Activated naive CD4-positive, alpha-beta T cell (primary cell): ENCODE measurements at places on chromosomes 6 and 20.

DNA sequence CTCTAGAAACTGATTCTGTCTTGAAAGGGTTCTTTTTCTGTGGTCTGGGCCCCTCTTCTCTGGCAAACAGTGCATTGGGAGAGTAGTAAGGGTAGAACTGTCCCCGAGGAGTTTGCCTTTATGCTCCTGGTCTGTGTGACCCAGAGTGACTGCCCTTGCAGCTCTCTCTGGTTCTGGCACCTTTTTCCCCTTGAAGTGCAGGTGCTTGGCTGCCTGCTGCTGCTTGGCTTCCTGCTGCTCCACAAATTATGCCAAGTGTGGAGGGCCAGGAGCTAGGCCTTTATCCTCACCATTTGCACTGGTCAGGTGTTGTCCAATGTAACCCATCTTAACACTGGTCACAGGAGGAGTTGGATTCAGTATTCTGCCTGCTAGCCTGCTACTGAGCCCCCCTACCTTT, 11.2 kb downstream of the KIZ start:
- no peak for DNase-seq

DNA sequence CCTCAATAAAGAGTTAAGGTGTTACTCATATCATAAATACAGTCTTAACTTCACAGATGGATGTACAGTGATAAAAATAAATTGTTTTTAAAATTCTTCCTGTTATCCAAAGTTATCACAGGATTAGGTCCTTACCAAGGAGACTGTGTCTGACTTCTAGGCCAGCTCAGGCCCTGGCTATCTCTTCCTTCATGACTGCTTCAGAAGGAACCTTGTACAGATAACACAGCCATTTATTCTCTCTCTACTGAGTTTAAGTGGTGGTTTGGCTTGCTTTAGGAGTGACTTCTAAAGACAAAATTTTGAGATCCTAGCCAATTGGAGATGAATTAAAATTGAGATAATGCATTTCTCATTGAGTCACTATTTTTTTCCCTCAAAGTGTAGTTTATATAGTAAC, 40.8 kb upstream of the RNF182 start:
- no peak for DNase-seq

GRCh38 chr20:19252451-19253120, 40.1 kb downstream of the SLC24A3 start:
- no peak for DNase-seq

GRCh38 chr20:56762829-56763228, 133.7 kb downstream of the TFAP2C start:
- no peak for DNase-seq

DNA sequence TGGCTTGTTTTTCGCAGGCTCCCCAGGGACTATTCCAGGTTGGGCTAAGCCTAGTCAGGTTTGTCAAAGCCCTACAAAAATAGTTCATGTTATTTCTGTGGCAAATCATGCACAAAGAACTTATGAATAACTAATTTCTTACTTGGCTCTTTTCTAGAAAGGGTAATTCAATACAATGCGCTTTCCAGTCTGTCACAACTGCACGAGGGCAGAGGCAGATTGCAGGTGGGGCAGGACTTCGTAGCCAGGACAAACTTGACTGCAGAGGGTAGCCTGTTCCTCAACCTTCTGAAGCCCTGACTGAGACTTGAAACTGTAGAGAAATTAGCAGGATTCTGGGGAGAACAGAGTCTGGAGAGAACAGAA, 253.5 kb downstream of the QKI start:
- no peak for DNase-seq

DNA sequence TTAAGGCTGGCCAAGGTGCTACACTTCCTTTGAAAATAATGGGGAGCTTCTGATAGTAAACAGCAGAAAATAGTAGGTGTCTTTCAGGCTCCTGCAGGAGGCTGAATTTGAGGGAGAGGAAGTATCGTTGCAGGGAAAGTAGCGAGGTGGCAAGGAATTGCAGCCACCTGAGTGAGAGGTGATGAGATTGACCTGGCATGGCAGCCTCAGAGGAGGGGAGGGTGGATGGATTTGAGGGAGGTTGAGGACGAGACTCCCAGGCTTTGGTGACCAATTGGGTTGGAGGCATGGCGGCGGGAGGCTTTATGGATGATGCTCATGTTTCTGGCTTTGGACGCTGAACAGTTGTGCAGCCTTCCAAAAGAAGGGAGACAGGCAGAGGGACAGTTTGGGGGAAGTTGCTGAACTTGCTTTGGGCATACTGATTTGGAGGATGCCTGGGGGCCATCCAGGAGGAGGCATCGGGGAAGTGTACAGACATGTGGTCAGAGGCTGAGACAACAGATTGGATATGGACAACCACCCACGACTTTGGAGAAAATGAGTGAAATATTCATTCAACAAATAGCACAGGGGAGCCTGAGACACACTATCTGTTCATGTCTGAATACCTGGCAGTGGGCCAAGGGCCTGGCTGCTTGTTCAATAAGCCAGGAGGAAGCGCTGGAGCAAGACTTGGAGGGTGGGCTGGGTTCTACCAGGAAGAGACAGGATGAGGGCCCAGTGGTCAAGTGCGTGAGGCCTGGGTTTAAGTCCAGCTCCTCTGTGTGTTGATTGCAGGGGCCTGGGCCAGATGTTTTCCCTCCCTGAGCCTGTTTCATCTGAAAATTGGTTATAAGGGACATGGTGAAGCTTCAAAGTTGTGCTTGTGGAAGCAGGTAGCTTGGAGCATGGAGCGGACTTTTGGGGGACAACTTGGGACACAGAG, 113.2 kb downstream of the CEBPB start:
- DNase-seq, result no peak

DNA sequence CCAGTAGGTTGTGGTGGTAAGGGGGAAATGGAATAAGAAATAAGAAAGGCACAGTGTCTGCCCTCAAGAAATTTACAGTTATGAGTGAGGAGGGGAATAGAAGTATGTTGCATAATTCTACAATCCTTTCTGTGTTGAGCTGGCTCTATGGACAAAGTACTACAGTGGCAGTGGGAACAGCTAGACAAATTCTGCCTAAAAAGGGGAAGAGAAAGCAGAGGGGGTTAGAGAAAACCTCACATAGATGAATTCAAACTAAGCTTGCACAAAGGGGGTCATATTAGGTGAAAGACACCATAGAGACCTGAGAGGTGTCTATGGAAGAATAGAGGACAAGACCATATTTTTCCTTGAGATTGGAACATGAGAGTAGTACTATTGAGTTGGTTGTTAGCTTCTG, 146.9 kb upstream of the VGLL2 start:
- DNase-seq, result no peak

DNA sequence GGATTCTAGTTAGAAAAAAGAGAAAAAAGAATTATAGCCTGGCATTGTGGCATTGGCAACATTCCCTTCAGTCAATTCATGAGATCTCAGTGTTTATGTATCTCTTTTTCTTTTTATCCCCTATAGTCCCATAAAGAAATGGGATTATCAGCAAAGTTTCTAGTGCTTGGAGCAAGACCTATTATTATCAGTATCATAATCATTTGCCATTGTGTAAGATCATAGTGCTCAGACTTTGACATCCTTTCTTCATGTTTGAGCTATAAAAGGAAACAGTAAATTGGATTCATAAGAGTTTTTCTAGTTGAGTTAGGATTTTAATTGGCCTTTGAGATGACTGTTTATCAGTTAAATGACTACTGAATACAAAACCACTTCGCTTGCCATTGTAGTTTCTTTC, 295.6 kb downstream of the GRIK2 start:
- no peak for DNase-seq

GRCh38 chr6:14638906-14639761, 521.6 kb downstream of the CD83 start:
- DNase-seq, result no peak

DNA sequence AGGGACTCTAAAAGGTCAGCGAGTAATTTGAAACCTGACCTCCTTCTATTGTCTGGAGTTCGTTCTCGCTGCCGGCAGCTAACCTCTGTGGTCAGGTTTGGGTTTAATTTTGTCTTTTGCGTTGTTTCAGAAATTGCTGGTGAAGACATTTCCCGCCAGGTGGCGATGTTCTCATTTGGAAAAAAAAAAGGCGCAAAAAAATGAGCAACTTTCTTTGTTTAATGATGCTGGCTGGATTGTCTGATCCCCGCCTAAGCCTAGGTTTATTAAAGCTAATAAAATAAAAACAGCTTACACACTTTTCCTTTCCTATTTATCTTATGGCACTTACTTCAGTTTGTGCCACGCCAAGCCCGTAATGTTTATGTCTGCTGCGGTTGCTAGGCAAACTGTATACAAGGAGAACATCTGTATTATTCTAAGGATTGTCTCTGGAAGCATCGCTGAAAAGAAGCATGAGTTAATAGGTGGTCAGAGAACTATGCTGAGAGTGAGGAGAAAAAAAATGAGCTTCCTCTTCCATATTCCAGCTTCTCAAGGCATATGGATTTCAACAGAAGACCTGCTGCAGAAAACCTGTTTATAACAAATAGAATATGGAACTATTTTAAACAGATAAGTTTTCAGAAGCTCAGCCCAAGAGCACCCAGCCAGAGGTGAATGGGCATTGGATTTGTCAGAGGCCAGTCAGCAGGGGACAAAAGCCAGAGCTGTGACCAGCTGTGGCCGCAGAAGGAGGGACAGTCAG, 205.7 kb downstream of the DOK5 start:
- DNase-seq, result no peak

DNA sequence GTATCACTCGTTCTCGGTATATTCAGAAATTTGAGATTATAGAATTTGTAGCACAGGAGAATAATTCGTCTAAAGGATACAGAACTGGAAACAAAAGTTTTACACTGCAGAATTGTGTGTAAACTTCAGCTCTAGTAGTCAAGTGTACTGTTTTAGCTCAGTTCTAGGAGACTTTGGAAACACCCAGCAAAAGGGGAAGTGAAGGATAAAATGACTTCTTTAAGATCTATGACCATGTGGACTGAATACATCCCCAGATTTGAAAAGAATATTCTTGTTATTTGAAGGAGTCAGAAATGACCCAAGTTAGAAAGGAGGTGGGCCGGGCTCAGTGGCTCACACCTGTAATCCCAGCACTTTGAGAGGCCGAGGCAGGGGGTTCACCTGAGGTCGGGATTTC, 174.0 kb upstream of the FOXQ1 start:
- DNase-seq, result no peak

DNA sequence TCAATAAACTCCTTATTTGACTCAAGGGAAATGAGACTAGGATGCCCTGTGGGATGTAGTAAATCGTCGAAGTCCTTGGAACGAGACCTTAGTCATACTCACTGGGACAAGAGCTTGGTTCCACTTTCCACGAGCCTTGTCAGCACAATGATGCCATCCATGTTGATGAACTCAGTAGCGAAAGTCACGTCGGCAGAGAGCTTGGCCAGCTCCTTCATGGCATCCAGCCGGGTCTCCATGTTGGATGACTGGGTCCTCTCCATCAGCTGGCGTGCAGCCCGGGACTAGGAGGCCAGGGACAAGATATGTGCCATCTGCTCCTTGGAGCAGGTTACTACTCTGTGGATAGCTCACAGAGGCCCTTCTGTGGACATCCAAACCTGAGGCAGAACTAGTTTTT, 17.5 kb downstream of the ELMO2 start:
- no peak for DNase-seq

DNA sequence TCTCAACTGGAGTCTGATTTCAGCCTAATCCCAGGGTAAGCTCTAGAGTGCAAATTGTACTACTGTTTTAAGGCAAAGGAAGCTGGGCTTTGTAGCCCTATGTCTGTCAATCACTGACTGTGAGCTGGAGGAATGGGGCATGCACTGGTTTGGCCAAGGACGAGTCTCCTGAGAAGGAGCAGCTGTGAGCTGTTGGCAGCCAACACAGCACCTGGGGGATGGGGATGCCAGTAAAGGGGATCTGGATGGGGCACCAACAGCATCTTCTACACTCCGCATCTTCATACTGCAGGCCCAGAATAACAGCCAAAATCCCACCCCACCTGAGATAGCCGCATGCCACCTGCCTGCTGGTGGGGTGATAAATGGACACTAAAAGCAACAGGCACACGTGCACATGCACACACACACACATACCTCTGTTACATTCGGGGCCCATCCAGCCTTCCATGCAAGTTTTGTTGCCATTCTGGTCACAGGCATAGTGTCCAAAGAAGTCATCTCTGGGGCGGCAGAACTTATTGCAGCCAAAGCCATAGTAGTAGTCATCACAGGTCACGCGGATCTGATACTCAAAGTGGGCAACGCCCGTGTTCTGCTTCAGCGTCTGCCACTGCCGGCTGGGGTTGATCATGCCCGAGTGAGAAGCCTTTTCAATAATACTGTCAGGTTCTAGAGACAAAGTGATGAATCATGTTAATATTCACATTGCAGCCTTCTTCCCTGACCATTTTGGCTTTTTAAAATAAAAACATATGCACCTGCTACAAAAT, 15.6 kb downstream of the JAG1 start:
- no peak for DNase-seq

- no peak for DNase-seq
Measured at GRCh38 chr6:128499079-128499731, 21.2 kb downstream of the PTPRK start.

DNA sequence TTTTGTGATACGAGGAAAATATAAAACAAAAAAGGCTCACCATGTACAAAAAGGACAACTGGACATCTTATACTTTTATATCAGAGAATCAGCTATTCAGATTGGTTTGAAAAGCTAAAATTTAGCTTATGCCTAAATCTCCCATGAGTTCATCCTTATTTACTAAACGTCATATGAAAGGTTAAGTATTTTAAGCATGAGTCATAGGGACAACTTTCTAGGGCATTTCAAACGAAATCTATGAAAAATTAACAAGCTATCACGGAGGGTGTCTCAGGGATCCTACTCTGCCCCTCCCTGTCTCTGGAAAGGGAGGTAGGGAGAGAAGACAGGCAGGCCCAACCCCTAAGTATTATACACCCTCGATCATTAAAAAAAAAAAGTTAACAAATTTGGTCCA, 124.1 kb upstream of the LOC128125822 start:
- DNase-seq, result no peak

- DNase-seq, result no peak
Measured at GRCh38 chr20:33672426-33673113, 1.7 kb downstream of the NECAB3 start.

DNA sequence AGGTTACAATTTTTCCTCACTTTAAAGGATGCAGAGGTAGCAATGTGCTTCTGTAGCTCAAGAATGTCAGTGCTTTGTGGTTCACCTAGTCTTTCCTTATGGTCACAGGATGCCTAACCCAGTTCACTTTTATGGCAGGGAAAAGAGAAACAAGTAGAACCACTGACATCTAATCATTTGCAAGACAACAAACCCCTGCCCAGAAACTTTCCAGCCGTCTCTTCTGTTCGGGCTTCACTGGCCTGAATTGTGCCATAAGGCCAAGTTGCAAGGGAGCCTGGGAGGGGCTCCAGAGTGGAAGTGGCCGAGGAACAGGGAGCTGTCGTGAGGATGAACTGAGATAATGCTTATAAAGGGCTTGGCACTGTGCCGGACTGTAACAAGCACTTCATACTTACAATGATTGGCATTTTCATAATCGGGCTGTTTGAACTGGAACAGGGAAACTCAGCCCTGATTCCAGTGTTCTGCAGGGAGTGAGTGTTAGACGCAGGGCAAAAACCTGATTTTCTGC, 212.6 kb downstream of the BCAS1 start:
- no peak for DNase-seq
